ENCODE measurements at places on chromosomes 12 and 14.

DNA sequence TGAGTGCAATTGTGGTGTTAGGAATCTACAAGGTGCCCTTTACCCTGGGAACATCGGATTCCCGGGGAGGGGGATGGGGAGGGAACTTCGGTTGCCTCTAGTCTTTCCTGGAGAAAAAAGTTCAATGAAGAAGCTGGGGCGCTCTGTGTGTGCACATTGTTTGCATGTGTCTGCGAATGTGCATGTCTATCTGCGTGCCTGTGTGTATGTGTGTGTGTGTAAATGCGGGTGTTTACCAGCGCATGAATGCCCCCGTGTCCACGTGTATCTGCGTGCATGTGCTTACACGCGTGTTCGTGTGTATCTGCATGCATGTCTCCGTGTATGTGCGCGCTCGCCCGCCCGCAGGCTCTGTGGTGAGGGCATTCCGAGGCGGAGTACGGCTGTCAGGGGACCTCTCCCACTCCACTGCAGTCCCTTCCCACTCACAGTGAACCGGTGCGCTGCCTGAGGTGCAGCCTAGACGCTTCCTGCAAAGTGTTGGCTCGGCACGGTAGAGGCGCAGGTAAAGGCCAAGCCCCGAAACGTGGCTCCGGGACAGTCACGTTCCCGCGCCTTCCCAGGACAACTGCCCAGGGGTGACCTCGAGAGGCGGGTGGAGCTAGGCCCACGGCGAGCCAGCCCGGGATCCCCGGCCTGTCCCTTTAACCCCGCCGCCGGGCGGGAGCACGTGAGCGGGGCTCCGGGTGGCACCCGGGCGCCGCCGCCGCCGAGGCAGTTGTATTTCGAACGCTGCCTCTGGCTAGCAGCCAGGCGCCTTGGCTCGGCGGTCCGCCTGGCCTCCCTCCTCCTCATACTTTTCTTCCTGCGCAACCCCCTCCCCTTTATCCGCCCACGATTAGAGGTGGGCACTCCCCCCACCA is 539 bp upstream of the HMGA2 start:
- no peak for DNase-seq

DNA sequence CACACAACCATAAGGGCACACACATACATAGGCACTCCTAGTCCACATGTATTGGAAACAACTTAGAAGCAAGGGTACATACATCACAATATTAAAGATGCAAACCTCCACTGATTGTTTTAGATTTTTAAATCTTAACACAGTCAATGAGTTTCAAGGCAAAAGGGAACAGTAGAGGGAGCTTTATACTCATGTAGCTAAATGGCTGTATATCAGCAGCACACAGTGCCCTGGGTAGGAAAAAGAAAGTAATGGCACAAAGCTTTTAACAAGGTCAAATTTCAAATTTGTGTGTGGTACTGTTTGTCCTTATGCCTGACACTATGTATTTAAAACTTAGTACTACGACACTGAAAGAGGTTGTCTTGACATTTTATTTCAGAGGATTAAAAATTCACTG is 262.0 kb downstream of the MED13L start:
- no peak for DNase-seq

- peak; percentile 1 for DNase-seq
Measured at GRCh38 chr12:7190268-7191055, 976 bp downstream of the PEX5 start.

DNA sequence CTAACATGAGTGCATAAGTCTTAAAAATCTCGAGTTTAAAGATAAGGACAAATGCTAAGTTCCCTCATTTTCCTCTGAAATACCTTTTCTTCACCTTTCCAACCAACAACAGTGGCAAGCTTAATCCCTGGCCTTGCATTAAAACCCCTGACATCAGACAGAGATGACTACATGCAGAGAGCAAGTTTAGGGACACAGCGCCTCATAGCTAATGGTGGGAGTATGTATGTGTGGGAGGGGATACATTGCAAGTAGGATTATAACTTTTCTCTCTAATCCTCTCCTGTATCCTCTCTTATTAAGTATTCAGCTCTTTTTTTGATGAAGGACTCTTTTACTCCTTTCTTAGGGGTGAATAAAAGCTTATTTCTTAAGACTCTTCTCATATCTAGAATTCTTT is 547.1 kb downstream of the CCER1 start:
- no peak for DNase-seq

GRCh38 chr12:67302162-67302561 is 33.0 kb downstream of the CAND1 start:
- DNase-seq = no peak

DNA sequence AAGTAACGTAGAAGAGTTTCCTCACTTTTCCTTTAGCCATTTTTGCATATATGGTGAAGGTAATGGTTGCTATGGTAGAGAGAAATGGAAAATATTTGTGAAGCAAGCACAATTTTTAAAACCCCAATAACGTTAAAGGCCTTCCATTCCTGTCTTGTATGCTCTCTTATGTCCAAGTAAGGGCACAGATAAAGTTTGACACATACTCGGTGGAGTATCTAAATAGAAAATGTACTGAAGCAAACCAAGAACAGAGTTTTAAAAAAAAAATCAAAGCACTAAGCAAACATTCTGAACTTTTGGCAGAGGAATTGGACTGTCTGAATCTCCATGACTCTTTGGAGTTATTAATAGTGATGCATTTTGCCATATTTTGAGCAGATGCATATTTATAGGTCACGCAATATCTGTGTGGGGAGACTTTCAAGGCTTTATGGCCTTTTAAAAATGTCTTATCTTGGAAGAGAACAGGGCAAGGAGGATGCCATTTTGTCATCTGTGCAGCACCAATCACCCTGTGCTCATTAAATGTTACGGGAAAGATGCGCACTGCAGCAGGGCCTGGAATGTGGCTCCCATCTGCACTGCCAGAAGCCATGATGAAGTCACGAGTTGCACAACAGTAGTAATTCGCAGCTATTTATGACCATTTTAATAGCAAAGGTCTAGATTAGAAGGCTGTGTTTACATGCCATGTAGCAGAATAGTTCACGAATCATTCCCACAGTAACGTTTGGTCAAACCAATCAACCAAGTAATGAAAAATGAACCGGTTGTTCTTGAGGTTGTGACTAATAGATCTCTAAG is 23.3 kb upstream of the AMIGO2 start:
- DNase-seq = no peak

- DNase-seq = no peak
Measured at GRCh38 chr14:50772412-50772811, 58.5 kb downstream of the NIN start.

DNA sequence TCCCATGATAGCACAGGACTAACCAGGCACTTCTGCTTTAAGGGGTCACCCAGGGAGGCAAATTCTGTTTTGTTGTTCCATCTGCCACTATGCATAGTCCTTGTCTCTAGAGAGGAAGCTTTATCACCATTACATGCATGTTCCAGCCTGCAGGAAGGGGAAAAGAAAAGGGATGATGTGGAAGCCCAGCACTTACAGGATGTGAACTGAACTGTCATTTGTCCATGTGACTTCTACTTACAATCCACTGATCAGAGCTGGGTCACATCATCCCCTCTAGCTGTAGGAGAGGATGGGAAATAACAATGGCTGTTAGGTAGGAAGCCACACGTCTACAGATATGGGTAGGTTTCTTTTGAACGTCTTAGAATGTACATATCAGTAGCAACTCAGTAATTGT is 203.1 kb downstream of the PTPRO start:
- no peak for DNase-seq

DNA sequence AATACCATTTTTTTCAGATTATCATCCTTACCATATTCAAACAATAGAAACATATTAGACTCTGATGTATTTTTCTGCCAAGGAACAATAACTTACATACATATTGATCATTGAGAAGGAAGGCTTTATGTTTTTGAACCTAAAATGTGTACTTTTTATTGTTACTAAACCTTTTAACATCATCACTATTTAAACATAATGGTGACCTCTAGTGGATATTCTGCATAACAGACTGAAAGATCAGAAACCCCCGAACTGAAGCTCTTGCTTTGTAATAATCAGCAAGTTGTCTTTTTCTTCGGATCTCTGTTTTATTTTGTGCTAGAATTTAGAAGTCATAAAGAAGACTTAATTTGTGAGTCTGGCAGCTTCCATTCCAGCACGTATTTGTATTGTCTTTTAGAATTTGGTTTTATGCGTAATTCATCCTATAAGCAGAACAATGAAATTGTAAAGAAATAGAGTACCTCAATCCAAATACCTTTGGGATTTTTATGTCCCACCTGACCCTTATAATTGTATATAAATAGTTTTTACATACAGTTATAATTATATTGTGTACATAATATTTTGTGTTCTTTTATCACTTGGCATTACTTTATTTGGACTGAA is 125.9 kb upstream of the ATF1 start:
- DNase-seq = no peak

DNA sequence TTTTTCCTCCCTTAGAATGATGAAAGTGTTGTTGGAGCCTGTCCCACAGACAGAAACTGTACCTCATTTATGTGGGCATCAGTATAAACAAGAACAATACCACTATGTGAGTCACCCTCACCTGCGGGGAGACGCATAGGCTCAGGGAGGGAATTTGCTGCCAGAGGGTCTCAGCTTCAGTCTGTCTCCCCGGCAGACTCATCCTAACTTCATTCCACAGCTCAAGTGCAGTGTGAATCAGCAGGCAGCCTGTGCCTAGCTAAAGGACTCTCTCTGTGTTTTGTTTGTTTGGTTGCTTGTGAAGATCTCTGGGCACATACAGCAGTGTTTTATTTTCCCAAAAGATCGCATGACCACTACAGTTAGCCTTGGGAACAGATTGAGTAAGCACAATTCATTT is 98.9 kb downstream of the PRKCH start:
- DNase-seq = peak; percentile 49

Measured in activated CD4-positive, alpha-beta T cell treated with anti-CD3 and anti-CD28 coated beads, Interleukin-2, amount 50 U/mL, for 1 hour (primary cell).